ENCODE measurements at places on chromosomes 6 and 20.

DNA sequence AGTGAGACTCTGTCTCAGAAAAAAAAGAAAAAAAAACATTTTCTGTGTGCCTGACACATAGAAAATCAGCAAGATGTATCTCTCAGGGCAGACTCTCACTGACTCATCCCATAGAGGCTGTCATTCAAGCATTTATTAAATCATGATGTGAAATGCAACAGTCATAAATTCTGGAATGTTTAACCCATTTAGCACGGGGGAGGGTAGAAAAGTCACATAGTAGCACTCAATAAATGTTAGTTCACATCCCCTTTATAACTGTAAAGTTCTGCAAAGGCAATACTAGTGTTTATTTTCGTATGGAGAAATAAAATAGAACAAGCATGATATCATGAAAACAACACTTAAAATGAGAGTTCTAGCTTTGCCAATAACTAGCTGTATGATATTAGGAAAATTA, 15.5 kb upstream of the CARMIL1 start:
- no peak for ATAC-seq

GRCh38 chr20:52432740-52433139, 241.2 kb upstream of the ZFP64 start:
- ATAC-seq = no peak

- peak; percentile 26 for ATAC-seq
Measured at GRCh38 chr20:45014671-45015415, 48.5 kb downstream of the STK4 start.

DNA sequence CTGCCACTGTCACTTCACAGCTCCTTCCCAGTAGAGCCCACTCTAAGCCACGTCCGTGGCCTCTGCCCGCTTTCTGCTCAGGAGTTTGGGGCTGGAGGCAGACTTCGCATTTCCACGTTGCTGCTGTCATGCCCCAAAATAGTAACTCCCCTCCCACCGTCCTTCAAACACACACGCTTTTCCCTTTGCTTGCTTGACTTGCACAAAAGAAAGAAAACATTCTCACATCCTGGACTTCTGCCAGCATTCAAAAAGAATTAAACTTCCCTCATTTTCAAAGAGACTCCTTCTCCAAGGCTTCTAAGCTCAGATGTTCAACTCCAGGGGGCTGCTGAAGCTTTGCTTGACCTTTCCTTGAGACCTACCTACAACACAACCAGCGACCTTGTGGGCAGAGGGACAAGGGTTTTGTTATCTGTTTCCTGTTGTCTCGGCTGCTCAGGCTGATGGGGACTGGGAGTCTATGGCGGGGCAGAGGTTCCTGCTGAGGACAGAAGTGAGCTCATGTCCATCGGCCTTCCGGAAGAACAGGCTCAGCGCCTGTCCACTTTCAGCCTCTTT, 263.8 kb upstream of the FOXQ1 start:
- ATAC-seq = no peak

DNA sequence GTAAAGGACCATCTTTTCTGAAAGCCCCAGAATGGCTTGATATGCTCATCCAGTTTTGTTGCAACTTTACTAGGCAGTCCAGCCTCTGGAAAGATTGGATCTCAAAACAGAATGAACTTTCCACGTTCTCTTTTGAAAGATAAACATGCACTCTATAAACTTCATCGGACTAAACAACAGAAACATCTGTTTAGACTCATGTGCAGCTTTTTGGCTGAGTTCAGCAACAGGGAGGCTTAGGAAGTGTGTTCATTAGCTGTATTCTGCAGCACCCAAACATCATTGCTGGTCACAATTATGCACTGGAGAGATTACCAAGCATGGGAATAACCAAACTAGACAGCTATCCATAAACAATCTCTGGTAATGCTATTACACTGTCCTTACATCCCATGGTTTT, 180.5 kb downstream of the TENT5A start:
- ATAC-seq = no peak
